Suppressor macrophage (primary cell): ENCODE measurements at places on chromosomes 3 and 15.
A peak's percentile ranks its signal among the peaks of the same experiment; 100 is the strongest.

GRCh38 chr3:30156586-30157498 lies 449.6 kb upstream of the TGFBR2 start:
- DNase-seq, result no peak

DNA sequence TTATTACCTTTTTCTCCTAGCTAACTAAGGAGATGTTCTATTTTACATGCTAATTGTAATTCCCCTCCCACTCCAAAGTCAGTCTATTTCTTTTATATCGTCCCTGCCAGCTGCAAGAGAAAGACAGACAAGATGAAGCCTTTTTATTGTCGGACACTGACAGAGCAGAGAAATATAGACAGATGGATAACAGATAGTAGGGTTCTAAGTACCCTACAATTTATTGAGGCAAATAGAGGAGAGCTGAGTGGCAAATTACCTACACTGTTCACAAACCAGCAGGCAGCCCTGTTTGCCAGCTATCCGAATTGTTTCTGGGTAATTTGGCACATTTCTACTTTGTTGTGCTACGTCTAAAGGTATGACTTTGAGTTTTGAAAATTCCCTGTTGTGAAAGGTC lies 392.3 kb upstream of the ZNF717 start:
- no peak for DNase-seq

DNA sequence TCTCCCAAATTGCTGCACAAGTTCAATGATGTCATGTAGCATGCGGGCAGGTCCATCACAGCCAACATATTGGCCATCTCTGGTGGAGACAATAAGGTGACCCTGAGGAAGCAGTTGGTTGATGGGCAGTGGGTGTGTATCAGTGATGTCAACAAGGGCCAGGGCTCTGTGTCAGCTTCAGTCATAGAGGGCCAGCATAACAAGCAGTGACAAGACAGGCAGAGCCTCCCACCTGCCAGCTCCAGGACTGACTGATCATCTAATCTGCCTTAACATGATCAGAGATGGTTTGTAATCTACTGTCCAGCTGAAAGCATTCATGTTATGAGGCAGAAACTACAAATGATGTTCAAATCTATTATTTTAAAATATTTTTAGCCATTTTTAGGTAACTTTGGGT lies 62.3 kb downstream of the GLB1 start:
- no peak for DNase-seq

- no peak for DNase-seq
These were observed 39.3 kb upstream of the UTS2B start for GRCh38 chr3:191369616-191370010.

DNA sequence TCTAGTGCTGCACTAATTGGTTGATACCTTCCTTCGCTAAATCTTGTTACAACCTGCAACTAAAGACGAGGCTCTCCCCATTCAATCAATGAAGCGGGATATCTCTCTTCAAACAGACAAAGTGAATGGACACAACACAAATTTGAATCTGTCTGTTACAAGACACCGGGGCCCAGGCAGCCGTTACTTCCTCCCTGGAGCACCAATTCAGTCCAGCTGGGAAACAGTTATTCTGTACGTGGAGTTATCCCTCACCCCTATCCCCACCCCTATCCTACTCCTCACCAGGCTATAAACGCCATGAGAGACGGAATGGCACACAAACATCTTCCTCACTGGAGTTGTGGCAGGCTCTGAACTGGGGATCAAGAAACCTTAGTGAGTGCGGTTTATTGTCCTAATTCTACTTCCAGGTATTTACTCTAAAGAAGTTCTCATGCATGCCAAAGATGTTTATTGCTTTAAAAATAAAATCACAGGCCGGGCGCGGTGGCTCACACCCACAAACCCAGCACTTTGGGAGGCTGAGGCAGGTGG lies 181.8 kb downstream of the FOXP1 start:
- no peak for DNase-seq

GRCh38 chr15:51736751-51737521 lies 519 bp downstream of the LYSMD2 start:
- DNase-seq, result peak; percentile 26

- DNase-seq, result no peak
These were observed 61.4 kb downstream of the ATP10A start for GRCh38 chr15:25801586-25802284.

DNA sequence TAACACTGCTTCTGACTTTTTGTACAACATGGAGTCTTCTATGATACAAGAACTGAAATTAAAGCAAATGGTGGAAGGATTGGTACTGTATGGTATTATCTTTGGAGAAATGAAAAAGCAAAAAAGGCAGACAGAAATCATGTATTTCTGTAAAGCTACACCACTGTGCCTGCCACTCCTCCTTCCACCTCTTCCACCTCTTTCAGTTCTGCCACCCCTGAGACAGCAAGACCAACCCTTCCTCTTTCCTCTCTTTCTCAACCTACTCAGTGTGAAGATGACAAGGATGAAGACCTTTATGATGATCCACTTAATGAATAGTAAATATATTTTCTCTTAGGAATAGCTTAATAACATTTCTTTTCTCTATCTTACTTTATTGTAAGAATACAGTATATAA lies 57.0 kb downstream of the CD200 start:
- DNase-seq, result no peak
